ENCODE measurements at places on chromosomes 4 and X. TPM values are rescaled to one million over a fixed set of nuclear protein-coding genes. Genes with fewer than 3 reads are reported as not detected.

DNA sequence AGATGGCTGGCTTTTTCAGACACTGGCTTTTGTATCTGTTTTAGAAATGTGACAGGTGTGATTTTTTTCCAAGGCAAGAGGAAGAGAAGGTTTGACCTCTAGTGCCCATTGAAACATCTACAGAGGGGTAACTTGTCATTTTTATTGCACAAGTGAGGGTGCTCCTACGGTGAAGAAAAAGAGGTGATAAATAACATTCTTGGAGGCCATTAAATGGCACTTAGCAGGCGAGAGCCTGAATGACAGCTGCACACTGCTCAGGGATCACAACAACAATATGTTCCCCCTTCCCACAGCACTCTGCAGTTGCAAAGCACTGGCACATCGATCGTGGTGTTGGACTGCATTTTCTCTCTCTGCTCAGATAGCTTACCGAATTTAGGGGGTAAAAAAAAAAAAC, 22.9 kb downstream of the FAM184B start:
- DNase-seq = no peak
- H3K36me3 ChIP-seq = no peaks in the 10 kb centered on the region
- no peaks in the 10 kb centered on the region for H3K27me3 ChIP-seq

- DNase-seq = no peak
- no peaks in the 10 kb centered on the region for H3K27me3 ChIP-seq
- no peak overlapping the region for H3K27ac ChIP-seq
- no peaks in the 10 kb centered on the region for H3K4me1 ChIP-seq
- no peak overlapping the region for H3K4me3 ChIP-seq
These were observed 65.5 kb downstream of the F9 start for GRCh38 chrX:139596068-139596467.

DNA sequence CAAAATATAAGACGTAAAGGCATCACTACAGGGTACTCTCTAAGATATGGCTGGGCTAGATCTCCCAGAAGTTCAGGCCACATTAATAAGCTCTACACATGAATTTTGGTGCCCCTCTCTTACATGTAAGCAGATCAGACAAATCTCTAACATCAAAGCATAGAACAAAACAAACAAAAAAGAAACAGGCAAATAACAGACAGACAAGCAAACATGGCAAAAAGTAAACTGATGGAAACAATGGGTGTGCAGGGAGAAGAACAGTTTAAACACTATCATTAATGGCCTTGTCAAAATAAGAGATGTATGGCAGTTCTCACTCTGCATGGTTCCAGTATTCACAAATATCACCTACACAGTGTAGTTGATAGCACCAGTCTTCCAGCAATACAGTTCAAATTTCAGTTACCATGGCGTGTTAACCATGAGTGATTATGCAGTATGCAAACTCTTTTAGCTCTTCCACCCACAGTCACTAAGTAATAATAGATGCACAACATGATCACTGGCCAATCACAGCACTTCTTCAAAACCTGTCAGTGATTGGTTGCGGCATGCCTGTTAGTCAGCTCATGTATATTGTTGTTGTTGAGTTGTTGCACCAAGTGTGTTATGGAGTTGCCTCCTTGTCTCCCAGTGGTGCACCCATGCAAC, 110.7 kb upstream of the TLR3 start:
- DNase-seq = no peak
- no peaks in the 10 kb centered on the region for H3K4me1 ChIP-seq

DNA sequence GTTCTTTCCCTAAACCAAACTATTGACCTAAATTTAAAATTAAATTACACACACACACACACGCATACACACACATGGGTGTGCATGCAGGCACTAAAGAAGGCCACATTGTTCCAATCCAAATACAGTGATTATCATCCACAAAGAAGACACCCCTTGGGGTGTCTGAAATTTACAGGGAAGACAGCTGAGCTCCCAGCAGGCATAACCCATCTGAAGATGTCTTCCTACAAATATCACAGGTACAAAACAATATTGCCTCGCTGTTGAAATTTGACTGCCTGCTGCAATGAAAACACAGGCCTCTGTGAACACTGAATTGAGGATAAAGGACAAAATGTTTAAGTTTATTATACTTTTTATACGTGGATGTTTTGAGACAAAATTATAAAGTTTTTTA, 50.2 kb upstream of the SLC7A11 start:
- no peaks in the 10 kb centered on the region for H3K4me1 ChIP-seq
- DNase-seq = no peak
- H3K27ac ChIP-seq = no peak overlapping the region
- H3K4me3 ChIP-seq = no peak overlapping the region
- no peaks in the 10 kb centered on the region for H3K27me3 ChIP-seq

DNA sequence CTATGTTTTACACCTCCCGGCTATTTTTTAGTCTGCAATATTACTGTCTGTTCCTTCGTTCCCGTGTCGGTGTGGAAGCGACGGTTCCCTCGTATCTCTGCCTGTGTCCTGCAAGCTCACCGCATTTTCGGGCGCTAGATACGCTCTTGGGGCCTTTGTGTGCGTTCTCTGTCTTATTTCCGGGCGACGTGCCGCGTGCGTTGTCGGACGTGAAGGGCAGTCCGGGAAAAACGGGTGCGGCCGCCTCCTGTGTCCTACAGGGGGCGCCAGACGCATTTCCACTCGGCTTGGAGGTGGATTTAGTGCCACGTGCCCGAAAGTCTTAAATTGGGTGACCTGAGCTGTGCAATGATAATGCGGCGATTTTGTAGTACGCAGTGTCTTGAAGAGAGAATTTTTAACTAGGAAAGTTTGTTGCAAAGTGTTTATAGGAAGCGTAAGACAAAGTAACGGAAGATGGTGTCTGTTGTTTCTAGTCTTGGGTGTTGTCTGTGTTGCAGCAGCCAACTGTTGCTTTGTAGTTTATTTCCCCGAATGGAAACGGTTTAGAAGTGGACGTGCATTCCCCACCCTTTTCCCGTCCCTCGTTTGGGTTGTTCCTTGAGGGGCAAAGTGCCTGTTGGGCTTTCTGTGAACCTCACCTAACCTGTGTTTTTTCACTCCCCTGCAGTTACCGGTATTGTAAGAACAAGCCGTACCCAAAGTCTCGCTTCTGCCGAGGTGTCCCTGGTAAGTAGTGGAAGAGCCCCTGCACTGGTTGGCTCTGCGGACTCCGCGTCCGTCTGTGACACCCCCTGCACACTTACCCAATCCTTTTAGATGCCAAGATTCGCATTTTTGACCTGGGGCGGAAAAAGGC, 720 bp downstream of the RPL10 start:
- H3K4me3 ChIP-seq = peak overlapping the region; percentile 95
- peaks cover 25% of the 10 kb centered on the region for H3K4me1 ChIP-seq
- peak overlapping the region; percentile 99 for H3K27ac ChIP-seq
- DNase-seq = peak; percentile 89

DNA sequence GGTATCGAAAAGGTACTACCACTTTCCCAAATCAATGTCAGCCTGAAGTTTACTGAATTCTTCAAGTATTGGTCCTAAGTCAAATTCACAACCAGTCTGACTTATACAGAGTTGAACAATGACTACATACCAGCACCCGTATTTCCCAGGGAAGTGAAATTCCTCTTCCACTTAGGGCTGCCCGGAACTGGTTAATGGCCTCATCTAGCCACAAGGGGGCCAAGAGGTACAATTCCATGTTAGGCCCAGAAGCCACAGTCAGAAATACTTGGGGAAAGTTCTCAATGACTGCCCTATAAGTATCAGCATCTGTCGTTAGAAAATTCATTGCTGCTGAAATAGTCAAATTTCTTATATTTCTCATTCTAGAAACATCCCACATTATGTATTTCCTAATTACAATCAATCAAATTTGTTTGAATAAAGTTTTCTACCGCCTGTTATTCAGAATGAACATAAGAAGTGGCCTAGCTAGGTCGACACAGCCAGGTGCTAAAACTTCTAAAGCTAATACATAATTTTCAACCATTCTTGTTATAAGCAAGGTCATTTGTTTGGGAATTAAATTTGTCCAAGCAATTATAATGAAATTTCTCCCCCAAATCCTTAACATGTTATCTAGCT, 5.6 kb upstream of the PCDH7 start:
- H3K4me1 ChIP-seq = peaks cover 24% of the 10 kb centered on the region
- no peak overlapping the region for H3K27ac ChIP-seq
- no peaks in the 10 kb centered on the region for H3K36me3 ChIP-seq
- DNase-seq = no peak
- peaks cover 6% of the 10 kb centered on the region for H3K27me3 ChIP-seq

DNA sequence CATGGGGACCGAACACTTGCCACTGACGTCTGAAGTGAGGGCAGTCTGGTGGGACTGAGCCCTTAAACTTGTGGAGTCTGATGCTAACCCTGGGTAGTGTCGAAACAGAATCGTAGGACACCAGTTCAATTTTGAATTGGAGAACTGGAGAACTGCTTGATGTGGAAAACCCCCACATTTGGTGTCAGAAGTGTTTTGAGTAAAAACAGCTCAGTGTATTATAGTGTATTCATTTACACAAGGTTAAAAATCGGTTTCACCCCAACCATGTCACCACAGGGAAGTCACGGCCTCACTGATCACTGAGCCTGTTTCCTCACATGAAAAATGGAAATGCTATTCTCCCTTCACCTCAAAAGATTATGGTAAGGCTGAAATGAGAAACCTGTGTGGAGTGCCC, 21.9 kb downstream of the PIN4 start:
- no peak for DNase-seq
- H3K36me3 ChIP-seq = no peaks in the 10 kb centered on the region
- no peak overlapping the region for H3K27ac ChIP-seq
- no peaks in the 10 kb centered on the region for H3K27me3 ChIP-seq

The PSAPL1 gene
- not detected for total RNA-seq

The HTN3 gene
- total RNA-seq = not detected

All from natural killer cell (primary cell).